ENCODE measurements at places on chromosomes 3 and 15. TPM values are rescaled to one million over a fixed set of nuclear protein-coding genes. Genes with fewer than 3 reads are reported as not detected.

Gene SNTN
- not detected for total RNA-seq

Gene MYL3
- total RNA-seq, result not detected

Gene COL6A5
- not detected for total RNA-seq

Gene C3orf22
- not detected for total RNA-seq

Gene UROC1
- total RNA-seq, result not detected

Gene ZNF619
- total RNA-seq, result 4.1 TPM

Gene FSIP1
- 0.76 TPM for total RNA-seq

Gene SMCO1
- 0.05 TPM for total RNA-seq

Gene SLC6A11
- total RNA-seq, result not detected

Gene ARPIN
- total RNA-seq, result 5.2 TPM

Gene SPCS1
- total RNA-seq, result 310 TPM

Gene SLC22A13
- not detected for total RNA-seq

Gene OR5K2
- total RNA-seq, result not detected

Gene GPR62
- 0.02 TPM for total RNA-seq

Gene WDR5B
- 4.6 TPM for total RNA-seq

Gene CCDC191
- 1.5 TPM for total RNA-seq

Gene MYO5A
- 14.7 TPM for total RNA-seq

Gene RPN1
- total RNA-seq, result 677 TPM

Gene FOXL2
- total RNA-seq, result 0.22 TPM

Gene SERINC4
- not detected for total RNA-seq

Gene MCTP2
- total RNA-seq, result 0.91 TPM

Gene ARNT2
- 2.2 TPM for total RNA-seq

Gene LRRIQ4
- total RNA-seq, result not detected

Gene GAP43
- 0.71 TPM for total RNA-seq

Gene GRIP2
- 6.8 TPM for total RNA-seq

Gene SNUPN
- 32.1 TPM for total RNA-seq

Gene UBAP1L
- total RNA-seq, result 0.10 TPM

Gene P2RY1
- total RNA-seq, result 0.02 TPM

Gene GOLGA8K
- not detected for total RNA-seq

Gene MME
- total RNA-seq, result 51.7 TPM

Gene GOLGA8H
- total RNA-seq, result 0.15 TPM

Gene A4GNT
- not detected for total RNA-seq

Gene PPM1L
- total RNA-seq, result 0.84 TPM

Data from M059J (cell line).